ENCODE measurements at places on chromosomes 6 and 20. TPM values are rescaled to one million over a fixed set of nuclear protein-coding genes. Genes with fewer than 3 reads are reported as not detected.

GRCh38 chr20:39090906-39091305 is 128.8 kb downstream of the DHX35 start:
- no peak for DNase-seq

- DNase-seq = peak; percentile 37
Observed at GRCh38 chr6:38673397-38674165, 29.4 kb downstream of the GLO1 start.

GRCh38 chr6:155196911-155197310 is 66.9 kb upstream of the CLDN20 start:
- DNase-seq = no peak

DNA sequence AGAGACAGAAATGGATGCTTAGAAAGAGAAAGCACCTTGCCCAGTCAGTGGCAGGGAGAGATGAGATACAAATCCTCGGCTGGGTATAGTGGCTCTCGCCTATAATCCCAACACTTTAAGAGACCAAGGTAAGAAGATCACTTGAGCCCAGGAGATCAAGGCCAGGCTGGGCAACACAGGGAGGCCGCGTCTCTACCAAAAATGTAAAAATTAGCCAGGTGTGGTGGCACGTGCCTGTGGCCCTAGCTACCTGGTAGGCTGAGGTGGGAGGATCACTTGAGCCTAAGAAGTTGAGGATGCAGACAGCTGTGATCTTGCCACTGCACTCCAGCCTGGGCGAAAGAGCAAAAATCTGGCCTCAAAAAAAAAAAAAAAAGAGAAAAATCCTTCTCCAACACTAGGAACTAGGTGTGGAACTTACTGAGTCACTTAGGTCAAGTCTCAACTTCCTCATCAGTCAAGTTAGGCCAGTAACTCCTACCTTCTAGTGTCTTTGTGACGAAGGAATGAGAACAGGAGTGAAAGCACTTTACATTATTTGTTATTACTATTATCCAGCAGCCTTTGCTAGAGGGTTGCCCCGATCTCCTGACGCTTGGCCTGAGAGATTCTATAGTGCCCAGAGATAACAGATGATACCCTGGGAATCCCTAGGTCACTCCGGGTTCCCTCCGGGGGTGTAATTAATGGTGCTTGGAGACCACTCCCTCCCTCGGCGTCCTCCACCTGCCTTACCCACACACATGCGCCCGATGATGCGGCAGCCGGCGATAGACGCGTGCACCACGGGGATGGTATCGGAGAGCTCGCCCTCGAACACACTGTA is 918 bp downstream of the EIF6 start:
- peak; percentile 43 for DNase-seq

GRCh38 chr6:123564361-123564760 is 72.4 kb downstream of the TRDN start:
- DNase-seq = no peak

DNA sequence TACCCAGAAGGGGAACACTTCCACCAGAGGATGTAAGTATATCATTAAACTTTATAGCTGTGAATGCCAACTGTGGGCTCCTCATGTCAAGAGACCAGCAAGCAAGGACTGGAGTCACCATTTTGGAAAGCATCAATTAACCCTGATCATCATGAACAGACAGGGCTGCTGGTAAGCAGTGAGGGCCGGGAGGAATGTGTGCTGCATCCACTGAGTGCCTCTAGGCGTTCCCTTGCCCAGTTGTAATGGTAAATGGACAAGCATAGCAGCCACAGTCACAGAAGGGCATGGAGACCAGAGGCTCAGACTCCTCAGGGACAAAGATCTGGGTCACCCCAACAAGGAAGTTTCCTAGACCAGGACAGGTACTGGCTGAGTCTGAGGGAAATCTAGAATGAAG is 23.6 kb downstream of the LINC00237 start:
- no peak for DNase-seq

GRCh38 chr6:161003336-161003735 is 11.8 kb downstream of the MAP3K4 start:
- no peak for DNase-seq

DNA sequence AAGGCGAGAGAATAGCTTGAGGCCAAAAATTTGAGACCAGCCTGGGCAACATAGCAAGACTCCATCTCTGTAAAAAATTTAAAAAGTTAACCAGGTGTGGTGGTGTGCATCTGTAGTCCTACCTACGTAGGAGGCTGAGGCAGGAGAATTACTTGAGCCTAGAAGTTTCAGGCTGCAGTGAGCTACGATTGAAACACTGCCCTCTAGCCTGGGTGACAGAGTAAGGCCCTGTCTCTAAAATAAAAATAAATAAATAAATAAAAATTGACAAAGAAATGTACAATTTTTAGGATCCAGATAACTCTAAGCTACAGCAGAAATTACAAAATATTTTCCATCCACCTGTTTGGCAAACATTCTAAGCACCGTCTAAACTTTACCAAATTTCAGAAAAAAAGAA is 941.0 kb upstream of the ADGRB3 start:
- no peak for DNase-seq

DNA sequence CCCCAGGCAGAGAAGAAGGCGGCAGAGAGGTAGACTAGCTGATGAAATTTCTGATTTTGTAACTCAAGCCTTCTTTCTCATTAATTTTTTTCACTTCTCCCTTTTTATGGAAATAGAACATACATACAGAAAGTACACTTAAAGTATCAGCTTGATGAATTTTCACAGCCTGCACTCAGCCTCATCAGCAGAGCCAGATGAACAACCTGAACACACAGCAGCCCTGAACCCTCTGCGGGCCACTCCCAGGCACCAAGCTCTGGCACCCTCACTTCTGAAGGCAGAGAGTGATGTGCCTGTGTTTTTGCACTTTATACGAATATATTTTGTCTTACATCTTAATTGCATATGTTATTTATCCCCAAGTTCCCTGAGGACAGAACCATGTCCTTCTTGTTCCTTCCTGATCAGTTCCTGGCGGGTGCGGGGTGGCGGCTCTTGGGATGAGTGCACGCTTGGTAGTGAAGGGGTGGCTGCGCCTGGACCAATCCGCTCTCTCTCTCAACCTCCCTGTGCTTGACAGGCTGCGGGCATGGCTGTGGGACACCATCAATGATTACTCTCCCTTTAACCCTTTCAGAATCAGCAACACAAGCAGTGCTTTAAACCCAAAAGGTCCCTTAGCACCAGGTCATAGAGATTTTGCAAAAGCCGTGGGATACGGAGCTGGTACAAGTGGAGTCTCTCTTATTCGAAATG is 34.8 kb upstream of the AFDN start:
- DNase-seq = no peak

- peak; percentile 30 for DNase-seq
Observed at GRCh38 chr6:26104457-26105108, 17.4 kb downstream of the HFE start.

- DNase-seq = peak; percentile 69
Observed at GRCh38 chr6:45663251-45664221, 285.8 kb upstream of the SUPT3H start.

- peak; percentile 16 for DNase-seq
Observed at GRCh38 chr20:44576297-44576696, 6.1 kb upstream of the PKIG start.

- no peak for DNase-seq
Observed at GRCh38 chr6:66496659-66497058, 789.6 kb upstream of the EYS start.

Gene HLA-DOB
- 1.3 TPM for total RNA-seq

Gene ESR1
- not detected for total RNA-seq

Gene TMX4
- total RNA-seq = 33.2 TPM

Data from activated CD4-positive, alpha-beta memory T cell treated with anti-CD3 and anti-CD28 coated beads for 36 hours (primary cell).